NCI-H1092 treated with DMSO at 0.1 percent for 48 hours (cell line): ENCODE measurements at places on chromosomes 1 and 21.

- no peak for DNase-seq
Observed at GRCh38 chr21:43602266-43603232, 56.7 kb downstream of the HSF2BP start.

- DNase-seq, result no peak
Observed at GRCh38 chr21:41960386-41960785, 6.6 kb upstream of the C2CD2 start.

GRCh38 chr1:66335859-66336640, 197.9 kb upstream of the SGIP1 start:
- DNase-seq, result no peak

- DNase-seq, result no peak
Observed at GRCh38 chr1:85318217-85318616, 41.8 kb upstream of the BCL10 start.

- no peak for DNase-seq
Observed at GRCh38 chr1:85577419-85578320, 2.9 kb upstream of the CCN1 start.
